ENCODE measurements at places on chromosomes 3 and 15.

- no peak for DNase-seq
Observed at GRCh38 chr3:129318921-129319320, 40.3 kb downstream of the HMCES start.

DNA sequence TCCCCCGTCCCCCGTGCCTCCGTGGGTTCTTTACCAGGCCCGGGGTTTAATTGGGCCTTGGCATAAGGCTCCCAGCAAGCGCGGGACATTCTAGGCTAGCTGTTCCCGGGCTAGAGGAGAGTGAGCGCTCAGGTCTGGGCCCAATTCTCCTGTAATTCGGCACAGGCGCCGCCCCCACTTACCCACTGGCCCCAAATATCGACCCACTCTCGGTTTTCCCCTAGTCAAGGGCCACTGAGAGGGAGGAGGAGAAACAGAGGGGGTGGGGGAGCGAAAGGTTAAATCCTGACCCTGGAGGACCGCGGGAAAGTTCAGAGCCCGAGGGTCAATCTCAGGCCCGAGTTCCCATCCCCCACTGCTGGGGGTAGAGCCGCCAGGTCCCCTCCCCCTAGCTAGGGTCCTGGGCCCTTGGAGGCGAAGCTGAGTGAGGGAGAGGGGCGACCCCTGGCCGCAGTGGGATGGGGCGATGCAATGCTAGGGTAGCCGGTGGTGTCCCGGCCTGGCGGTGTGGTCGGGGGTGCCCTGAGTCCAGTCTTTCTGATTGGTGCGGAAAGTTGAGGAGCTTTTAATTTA, 8.5 kb upstream of the ONECUT1 start:
- no peak for DNase-seq

- DNase-seq: no peak
Observed at GRCh38 chr15:70799667-70800450, 36.5 kb upstream of the UACA start.

- DNase-seq: no peak
Observed at GRCh38 chr15:72962054-72962702, 90.1 kb upstream of the NEO1 start.

DNA sequence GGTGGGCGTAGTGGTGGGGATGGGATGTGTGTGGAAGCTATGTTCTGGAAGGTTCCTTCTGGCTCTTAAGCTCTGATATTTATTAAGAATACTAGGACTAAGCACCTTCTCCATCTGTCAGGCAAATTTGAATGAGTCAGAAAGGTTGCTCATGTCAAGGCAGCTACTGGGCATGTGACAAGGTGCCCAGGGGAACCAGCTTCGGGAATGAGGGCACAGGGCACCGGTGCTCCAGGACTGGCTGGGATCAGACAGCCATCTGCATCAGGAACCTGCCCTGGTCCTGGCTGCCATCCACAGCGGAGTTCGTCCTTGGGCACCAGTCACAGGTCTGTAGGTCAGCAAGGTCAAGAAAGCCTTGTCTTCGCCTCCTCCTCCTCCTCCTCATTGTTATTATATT, 32.5 kb downstream of the CA12 start:
- DNase-seq: no peak

- no peak for DNase-seq
Observed at GRCh38 chr15:80500021-80500420, 95.8 kb downstream of the ARNT2 start.

All from NCI-H1930 (cell line).